ENCODE measurements at places on chromosomes 2 and 18. TPM values are rescaled to one million over a fixed set of nuclear protein-coding genes. Genes with fewer than 3 reads are reported as not detected.
A peak's percentile ranks its signal among the peaks of the same experiment; 100 is the strongest.

Gene FSIP2
- 0.26 TPM for total RNA-seq

Gene ERMN
- not detected for total RNA-seq

Gene DSC3
- total RNA-seq: 193 TPM

Gene PIEZO2
- under 0.01 TPM for total RNA-seq

Gene GALR1
- total RNA-seq: not detected

Gene LYPD1
- under 0.01 TPM for total RNA-seq

DNA sequence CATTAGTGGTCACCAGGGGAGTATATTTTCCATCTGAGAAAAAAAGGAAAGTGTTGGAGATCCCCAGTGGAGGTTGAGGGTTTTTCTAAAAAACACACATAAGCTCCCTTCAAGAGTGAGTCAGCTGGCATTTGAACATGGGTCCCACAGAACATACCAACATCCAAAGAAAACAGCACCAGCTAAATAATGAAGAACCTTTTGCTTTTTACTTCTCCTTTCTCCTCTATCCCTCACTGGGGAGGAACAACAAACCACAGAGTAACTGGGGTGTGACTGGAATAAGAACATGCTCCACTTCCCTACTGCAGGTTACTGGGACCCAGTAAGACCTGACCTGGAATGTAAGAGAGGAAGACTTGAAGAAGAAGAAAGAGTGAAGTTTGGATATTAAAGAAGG, 56.5 kb upstream of the RAPH1 start:
- no peak for DNase-seq

DNA sequence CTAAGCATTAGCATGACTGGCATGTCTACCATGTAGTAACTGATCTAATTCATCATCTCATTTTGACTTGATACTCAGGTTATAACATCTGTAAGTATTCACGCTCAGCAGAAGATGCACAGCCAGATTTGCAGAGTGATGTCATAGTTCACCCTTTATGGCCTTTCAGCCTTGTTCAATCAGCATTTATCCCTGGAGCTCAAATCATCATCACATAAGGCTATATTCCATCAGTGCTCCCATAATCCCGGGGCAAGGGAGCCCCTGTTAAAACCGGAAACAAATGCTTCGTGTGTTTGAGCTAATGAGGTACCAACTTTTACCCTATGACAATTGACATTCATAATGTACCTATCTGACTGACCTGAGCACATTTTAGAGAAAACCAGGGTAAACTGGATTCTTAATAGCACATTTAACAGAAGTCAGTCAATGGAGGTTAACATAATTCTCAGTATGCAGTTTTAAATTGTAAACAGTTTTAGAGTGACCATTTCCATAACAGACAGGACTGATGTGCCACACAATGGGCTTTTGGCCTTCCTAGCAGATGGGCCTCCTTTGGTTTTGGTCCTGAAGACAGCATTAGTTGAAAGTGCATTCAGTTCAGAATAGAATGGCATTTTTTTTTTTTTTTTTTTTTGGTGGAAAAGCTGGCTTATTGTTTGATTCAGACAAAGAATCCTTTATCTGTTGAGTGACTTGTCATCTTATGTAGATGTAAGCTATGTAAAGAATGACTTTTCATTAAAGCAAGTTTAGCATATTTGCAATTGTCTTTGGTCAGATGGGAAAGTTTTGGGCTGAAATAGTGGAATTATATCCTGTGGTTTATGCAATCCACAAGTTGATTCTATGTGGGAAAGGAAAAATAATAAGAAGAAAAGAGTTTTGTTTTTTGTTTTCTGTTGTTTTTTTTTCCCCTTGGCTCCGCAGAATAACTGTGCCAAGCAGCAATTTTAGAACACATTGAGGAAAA, 866.0 kb upstream of the ACVR2A start:
- no peak for DNase-seq

- DNase-seq: no peak
These were observed 302.5 kb downstream of the NRXN1 start for GRCh38 chr2:50729306-50730049.

DNA sequence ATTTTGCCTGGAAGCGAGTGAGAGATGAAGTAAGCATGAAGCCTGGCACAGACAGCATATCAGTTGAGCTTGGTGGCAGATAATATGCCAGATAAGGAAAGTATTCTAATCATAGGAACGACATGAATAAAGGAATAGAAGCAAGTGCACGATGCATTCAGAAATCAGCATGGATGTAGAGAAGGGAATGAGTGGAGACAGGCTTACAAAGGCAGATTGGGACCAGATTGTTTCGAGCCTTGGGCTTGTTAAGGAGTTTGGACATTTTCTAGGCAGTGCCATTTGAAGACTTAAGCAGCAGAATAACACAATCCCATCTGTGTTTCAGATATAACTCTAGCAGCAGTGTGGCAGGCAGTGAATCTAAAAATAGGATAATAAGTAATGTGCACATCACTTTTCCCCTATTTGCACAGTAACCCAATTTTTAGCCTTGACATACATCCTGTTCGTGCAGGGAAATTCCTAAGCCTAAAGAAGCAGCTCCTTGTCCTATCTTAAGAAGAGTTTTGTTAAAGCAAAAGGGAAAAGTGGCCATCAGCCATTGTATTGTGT, 450.2 kb downstream of the PLCL1 start:
- DNase-seq: no peak

DNA sequence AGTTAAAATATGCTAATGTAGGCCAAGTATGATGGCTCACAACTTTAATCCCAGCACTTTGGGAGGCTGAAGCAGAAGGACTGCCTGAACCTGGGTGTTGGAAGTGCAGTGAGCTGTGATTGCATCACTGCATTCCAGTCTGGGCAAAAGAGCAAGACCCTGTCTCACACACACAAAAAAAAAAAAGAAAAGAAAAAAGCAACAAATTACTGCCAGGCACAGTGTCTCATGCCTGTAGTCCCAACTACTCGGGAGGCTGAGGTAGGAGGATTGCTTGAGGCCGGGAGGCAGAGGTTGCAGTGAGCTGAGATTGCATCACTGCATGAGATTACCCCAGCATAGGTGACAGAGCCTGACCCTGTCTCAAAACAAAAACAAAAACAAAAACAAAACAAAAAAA, 110.6 kb downstream of the PRELID3A start:
- DNase-seq: no peak

- no peak for DNase-seq
These were observed 393.2 kb upstream of the GALNT5 start for GRCh38 chr2:156864325-156864724.

DNA sequence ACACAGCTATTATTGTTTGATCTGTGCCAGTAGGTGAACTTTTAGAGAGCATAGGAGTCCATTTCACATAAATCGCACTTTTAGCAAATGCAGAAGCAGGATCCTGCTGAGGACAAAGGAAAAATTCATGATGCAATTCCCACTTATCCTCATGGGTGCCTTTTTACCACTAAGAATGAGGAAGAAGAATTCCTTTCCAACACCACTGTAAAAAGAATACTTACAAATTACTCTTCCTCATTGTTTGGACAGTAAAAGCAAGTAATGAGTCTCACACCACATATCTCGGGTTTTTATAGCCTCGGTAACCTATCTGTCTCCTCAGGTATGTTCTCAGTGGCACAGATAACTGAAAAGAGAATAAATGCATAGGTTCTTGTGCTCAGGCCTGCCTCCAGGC, 238.5 kb downstream of the MTX2 start:
- peak; percentile 22 for DNase-seq

GRCh38 chr2:40451918-40452605, at the start of gene SLC8A1:
Gene SLC8A1 (minus strand): TSS chr2:40452090.
- DNase-seq: peak; percentile 43

DNA sequence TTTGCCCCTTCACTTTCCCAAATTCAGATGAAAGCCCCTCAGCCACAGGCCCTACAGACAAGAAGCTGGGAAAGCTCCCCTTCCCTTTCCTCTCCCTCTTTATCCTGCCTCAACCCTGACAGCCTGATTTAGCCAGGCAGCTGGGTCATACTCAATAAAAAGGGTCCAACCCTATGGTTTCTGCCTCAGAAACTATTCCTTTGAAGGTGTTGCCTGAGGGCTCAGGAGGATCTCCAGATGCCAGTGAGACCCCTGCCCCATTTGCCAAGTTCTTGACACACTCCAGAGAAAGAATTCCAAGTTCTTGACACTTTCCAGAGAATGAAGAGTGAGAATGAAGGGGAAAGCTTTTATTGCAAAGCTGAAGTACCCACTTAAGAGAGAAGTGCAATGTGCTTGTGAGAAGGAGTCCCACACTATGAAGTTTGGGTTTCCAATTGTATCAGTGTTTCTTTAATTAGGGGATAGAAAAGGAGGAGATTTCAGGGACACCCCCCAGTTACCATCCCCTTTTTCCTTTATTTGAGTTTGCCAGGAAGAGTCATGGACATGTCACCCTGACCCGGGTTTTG, 576.2 kb downstream of the METTL4 start:
- no peak for DNase-seq

GRCh38 chr18:38900031-38900430, 1334.4 kb upstream of the CELF4 start:
- DNase-seq: no peak

GRCh38 chr2:147867050-147867449, 22.2 kb downstream of the ACVR2A start:
- DNase-seq: no peak

- DNase-seq: peak; percentile 63
These were observed 17.6 kb upstream of the TMEM247 start for GRCh38 chr2:46461709-46462171.

GRCh38 chr2:202172439-202173211, 65.8 kb downstream of the SUMO1 start:
- peak; percentile 5 for DNase-seq

- no peak for DNase-seq
These were observed 1.6 kb upstream of the ROCK2 start for GRCh38 chr2:11346023-11346482.

GRCh38 chr18:8362863-8363262, 246.4 kb upstream of the RAB12 start:
- DNase-seq: no peak

- DNase-seq: no peak
These were observed 144.2 kb upstream of the CYP1B1 start for GRCh38 chr2:38220164-38220563.

DNA sequence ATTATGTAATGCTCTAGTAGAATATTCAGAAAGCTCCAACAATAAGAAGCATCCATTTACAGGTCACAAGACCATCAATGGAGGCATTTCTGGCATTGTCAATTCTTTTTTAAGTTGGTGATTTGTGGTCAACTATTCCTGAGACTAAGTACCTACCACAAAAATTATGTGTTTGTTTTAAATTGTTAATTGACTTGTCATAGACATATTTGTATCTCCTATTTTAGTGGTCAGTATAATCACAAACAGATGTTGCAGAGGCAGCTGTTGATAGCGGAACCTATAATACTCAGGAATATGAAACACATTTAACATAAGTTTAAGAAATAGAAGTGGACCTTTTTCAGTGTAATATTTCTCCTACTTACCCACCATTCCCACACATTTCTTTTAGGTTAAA, 430.1 kb downstream of the CCDC85A start:
- DNase-seq: no peak

DNA sequence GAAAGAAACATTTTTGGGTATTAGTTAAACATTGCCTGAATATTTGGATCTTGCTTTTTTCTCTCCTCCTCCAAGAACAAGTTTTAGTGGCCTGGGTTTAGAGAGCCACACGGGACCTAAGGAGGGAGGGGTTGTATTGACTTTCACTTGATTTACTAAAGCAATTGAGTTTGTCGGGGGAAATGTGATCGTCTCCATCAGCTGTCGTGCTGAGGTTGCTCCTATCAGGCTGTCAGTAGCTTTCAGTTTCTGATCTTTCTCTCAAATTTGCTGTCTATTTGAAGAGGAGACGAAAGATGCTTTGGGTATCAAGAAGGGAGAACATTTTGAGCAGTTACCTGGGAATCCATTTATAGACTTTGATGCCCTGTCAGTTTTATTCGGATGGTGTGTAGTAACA, 106.0 kb downstream of the SETBP1 start:
- no peak for DNase-seq

DNA sequence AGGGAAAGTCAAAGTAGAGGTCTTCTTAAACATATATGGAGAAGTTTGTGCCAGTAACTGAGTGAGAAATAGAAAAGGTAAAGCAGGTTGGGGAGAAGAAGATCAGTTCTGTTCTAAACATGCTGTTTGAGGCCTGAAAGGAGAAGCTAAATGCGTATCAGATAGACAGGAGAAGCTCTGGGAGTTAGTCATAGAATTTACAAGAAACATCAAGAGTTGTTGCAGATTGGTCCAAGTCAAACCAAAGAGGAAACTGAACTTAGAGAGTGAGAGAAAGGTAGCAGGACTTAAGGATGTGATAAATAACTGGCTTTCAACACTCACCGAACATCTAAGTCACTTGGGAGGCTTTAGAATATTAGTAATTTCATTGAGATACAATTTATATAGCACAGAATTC, 29.2 kb upstream of the CERS6 start:
- no peak for DNase-seq

DNA sequence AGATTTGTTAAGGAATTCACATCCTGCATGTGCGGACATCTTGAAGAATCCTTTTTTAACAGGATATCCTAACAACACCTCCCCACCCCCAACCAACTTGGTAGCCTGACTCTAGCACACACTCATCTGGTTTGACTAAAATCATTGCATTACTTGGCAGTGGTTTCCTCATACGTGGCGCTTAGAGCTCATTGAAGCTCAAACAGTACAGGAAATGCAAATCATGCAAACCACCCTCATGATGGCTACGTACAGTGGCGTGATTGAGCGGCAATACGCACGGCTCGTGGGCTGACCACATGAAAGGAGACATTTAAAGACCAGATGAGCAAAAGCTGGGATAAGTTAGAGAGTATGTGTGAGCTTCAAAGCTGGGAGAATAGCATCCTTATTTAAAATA, 336.2 kb downstream of the ZEB2 start:
- no peak for DNase-seq

DNA sequence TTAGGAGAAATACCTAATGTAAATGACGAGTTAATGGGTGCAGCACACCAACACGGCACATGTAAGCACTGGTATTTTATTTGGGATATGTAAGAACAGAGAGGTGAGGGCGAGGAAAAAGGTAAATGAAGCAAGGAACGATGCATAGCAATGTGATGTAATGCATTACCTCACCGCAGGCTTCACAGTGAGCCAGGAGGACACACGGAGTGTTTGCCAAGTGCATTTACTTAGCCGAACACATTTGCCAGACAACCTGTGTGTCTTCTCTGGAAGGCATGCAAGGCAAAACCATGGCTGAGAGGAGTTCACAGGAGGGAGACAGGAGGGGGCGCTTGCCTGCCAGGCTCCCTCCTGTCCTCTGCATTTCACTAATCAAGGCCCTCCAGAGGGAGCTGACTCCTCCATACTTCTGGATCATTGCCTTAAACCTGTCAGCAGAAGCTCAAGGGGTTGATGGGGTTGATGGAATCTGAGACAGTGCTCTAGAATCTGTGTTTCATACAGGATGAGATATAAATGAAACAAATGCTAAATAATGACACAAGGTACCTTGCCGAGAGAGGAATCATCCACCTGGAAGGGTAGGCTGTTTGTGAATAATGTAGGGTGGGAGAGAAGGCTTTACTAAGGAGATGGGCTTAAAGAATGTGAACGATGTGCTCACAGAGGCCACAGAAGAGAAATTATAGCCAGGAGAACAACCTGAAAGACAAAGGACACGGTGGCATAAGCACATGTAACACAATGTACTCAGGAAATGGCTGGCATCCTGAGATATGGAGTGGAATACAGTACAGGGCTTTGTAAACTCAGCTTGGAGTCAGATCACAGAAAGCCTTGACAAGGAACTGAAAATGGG, 9.1 kb upstream of the TPRKB start:
- DNase-seq: no peak
